ENCODE measurements at places on chromosomes 5 and 9.

- DNase-seq, result no peak
These were observed 57.8 kb upstream of the LIFR start for GRCh38 chr5:38613992-38614836.

DNA sequence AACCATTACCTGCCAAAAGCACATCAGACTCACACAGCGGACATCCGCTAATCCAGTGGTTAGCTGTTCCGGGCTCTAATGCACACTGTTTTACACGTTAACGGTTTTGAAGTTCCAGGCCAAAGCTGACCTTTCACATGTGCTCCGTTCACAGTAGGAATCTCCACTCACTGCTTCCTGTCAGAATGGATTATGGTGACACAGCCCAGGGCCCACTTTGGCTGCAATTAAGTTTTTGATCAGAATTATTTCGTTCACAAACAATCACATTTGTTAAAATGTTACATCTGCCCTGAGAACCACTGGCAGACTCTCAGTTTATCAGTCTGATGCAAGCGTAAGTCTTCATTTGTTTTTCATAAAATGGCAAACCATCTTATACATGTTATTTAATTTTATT is 30.2 kb upstream of the CATSPER3 start:
- no peak for DNase-seq

DNA sequence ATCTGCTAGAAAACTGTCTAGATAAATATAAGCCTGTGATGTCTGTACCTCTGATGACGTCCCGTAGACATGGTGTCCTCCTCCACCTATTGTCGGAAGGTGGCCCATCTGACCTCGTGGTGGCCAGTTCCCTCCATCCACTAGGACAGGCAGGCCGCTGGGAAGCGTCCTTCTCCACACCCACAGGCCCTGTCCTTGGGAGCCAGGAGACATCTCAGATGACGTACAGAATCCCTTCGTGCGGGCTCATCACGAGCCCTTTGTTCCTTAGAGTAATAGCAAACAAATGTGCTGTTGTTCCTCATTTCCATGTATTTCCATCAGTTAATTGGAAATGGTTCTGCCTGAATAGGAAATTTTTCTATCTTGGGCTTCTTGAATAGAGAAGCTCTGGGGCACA is 38.3 kb upstream of the TENT4A start:
- DNase-seq, result no peak

GRCh38 chr5:133996683-133997252 is 8.0 kb downstream of the VDAC1 start:
- DNase-seq, result peak; percentile 54

DNA sequence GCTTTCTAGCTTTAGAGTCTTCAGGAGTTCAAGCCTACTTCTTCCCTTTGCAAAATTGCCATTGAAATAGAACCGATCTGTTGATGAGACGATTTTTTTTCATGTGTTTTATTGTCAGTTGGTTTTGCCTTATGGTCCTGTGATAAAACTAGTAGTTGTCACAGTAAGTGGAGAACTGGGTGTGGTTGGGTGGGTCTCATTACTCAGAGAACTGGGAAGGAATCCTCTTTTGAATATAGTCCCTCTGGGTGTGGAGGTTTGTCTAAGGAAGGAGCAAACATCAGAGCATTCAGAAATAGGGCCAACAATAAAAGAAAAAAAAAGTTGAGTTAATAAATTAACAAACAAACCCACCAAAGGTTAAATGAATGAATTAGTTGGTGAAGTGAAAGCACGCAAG is 69.0 kb downstream of the ALDH1A1 start:
- DNase-seq, result peak; percentile 51

- DNase-seq, result no peak
These were observed at the start of gene DIPK1B for GRCh38 chr9:136711751-136712689. Gene DIPK1B, plus strand, starts transcription at chr9:136712572. Its CDS starts 94 bp downstream, at chr9:136712666.

DNA sequence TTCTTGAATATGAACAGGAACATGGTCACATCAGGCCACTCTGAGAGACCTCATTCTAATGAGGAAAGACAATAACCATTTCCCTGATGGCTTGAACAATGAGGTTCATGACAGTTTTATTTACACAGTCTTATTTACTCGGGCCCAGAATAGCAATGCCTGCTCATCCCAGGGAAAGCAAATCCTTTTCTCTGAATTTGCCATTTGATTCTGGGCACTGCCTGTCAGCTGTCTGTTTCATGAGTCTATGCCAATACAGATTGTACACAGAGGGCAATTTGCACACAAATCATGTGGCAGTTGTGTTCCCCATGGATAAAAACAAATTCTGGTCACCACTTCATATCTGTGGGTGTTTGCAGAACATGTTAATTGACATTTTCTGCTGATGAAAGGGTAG is 492.5 kb downstream of the ACTL7B start:
- no peak for DNase-seq

GRCh38 chr9:125150349-125151245 is 7.3 kb upstream of the SCAI start:
- no peak for DNase-seq

DNA sequence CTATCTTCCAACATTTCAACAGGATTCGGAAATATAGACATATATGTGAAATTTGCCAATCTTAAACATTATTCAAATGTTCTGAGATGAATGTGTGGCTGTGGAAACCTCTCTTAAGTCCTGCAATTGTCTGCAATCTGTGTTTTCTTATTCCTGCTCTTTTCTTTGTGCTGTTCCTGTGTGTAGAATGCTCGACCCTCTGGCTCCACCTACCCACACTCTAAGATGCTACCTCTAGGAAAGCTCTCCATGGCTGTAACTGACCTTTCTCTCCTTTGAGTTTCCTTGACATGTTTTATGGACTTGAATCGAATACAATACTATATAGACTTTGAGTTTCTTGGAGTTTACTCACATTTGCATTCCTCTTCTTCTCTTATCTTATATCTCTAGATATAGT is 120.6 kb upstream of the ASTN2 start:
- no peak for DNase-seq

DNA sequence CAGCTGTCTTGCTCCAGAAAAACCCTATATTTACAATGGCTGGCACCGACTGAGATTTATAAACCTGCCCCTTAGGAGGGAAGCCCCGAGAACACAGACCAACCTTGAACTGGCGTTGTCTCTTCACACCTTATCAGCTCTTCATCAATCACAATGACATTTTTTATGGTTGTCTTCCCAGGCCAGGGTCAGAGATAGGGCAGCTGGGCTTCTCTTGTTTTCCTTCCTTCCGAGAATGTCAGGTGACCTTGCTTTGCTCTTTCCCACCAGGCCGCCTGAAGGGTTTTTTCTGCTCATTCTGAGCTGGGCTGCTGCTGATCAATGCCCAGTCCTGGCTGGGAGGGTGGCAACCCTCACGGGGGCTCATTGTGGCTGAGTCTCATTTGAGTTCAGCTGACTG is 619.1 kb downstream of the CCDC171 start:
- DNase-seq, result no peak

- peak; percentile 18 for DNase-seq
These were observed 19.0 kb upstream of the FAM169A start for GRCh38 chr5:74885170-74885569.

GRCh38 chr9:128169492-128169891 is 9.4 kb downstream of the BBLN start:
- DNase-seq, result peak; percentile 72

DNA sequence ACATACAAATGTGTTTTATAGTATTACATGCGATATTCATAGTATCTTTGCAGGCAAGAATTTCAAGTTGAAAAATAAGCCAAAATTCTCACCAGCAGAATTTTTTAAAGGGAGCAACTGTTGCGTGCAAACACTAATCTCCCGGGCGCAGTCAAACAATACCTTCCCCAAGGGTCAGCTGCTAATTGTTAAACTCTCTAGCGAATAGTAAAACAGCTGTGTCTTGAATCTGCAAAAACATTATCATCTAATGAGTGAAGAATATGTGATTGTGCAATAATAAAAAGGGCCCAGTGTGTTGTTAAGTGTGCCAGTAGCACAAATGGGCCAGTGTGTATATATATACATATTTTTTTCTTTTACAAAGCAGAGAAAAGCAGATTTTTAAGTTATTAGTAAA is 131.4 kb downstream of the CCDC192 start:
- no peak for DNase-seq

DNA sequence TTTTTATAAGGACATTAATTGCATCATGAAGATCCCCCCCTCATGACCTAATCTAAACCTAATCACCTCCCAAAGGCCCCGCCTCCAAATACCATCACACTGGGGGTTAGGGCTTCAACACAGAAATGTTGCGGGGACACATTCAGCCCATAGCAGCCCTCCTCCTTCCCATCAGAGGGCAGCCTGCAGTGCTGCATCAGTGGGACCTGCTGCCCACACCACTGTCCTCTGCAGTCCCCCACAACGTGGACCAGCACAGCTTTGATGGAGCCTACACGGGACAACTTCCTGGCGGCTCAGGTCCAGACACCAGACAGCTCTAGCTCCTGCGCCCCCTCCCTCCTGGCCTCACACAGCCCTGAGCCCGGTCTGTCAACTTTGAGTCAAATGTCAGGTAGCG is 70.3 kb downstream of the APTX start:
- no peak for DNase-seq

- no peak for DNase-seq
These were observed 20.1 kb upstream of the PFDN1 start for GRCh38 chr5:140322751-140323731.

DNA sequence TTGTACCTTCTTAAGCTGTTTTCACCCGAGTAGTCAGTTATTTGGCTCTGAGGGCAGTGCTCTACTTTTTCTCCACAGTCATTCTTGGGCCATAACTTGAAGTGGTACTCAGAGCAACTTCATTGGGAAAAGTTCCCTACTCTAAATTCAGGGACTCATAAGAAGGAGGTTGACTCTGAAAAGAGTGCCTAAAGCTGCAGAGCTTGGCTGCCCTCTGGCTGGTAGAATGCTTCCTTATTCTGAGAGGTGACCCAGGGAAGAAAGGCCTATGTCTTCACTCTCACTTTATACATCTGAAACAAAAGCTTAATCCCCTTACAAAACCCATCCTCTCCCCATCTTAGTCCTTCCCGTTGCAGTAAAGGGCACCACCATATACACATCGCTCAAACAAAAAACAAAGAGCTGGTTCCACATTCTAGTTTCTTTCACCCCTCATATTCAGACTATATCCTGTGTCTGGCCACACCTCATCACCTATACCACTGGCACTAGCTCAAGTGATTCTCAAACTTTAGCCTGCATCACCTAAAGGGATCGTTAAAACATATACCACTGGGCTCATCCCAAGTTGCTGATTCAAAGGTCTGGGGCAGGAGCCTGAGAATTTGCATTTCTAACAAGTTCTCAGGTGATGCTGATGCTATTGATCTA is 7.9 kb downstream of the IGIP start:
- no peak for DNase-seq

DNA sequence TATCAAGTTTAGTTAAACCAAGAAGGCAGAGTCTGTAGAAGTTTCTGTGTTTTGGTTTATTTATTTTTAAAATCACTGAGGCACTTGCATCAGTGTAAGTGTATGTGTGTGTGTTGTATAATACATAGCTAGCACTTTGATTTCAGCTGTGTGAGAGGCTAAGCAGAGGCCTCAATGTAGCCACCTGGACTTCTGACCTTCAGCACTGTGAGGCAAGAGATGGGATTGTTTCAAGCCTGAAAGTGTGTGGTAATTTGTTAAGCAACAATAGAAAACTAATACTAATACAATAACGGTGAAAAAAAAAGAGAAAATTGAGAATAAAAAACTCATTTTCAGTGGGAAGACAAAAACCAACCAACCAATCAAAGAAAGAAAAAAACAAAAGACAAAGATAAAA is 327.3 kb downstream of the CDH18 start:
- no peak for DNase-seq

- DNase-seq, result no peak
These were observed 13.9 kb upstream of the NAA35 start for GRCh38 chr9:85927076-85927475.

DNA sequence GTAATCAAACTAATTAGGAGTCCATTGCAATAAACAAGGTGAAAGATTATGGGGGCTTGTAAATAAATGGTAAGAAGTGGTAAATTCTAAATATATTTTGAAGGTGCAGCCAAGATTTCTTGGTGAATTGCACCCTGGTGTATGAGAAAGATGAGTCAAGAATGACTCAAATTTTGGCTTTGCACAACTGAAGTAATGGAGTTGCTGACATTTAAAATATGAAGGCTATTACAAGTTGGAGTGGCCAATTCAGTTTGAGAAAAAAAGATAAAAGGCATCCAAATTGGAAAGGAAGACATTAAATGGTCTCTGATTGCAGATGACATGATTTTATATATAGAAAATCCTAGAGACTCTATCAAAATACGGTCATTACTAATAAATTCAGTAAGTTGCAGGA is 2330.6 kb downstream of the MAT2B start:
- DNase-seq, result no peak
